ENCODE measurements at places on chromosomes 5 and 9.

DNA sequence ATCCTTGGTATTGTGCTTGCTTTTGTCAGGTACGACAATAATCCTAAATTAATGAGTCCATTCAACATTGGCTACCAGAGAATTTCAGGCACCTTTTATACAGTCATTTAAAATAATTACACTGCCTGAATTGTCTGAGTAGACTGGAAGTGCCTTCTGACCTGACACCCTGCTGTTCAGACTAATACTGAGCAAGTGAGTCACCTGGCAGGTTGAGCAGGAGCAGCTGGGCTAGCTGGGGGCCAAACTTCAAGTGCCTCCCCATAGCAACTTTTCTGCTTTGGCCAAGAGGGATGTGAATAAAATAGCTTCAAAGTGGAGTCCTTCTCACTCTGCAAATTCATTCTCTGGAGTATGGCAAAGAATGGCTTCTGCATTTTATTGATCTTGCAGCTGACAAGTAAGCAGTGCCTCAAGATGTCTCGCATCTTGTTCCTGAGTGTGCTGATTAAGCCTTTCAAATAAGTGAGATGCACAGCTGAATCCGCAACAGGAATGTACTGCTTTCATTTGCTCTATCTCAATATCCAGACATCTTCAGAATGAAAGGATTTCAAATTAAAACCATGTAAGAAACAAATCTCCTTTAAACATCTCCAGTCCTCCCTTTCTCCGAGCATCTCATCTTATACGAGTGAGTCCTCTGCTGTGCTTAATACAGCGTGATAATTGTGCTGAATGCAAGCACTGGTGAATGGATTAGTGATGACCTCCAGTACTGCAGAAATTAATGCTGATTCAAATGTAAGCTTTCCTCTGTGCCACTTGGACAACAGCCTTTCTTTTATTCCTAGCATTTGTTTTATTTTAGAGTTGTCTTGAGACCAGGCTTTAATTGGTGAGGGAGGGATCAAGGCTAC, 271.2 kb downstream of the EDIL3 start:
- DNase-seq = no peak

GRCh38 chr5:38780316-38780715, 65.5 kb upstream of the OSMR start:
- DNase-seq = no peak

- DNase-seq = no peak
These were observed 1.2 kb downstream of the VCAN start for GRCh38 chr5:83472508-83473345.

- DNase-seq = no peak
These were observed 55.1 kb upstream of the TLR4 start for GRCh38 chr9:117649126-117649525.

DNA sequence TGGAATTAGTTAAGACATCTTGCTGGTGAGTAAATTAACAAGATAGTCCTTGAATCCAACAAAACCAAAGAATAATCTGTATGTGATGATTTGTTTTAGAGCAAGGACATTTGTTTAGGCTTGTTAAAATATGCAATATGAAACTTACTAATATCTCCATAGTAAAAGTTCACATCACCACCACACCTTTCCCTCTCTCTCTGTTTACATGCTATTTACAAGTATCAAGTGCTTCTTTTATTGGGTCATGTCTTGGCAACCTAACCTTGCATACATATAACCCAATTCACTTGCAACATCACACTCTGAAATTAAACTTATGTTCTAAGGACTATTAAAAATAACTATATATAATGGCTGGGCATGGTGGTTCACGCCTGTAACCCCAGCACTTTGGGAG, 161.3 kb downstream of the CCDC192 start:
- no peak for DNase-seq

DNA sequence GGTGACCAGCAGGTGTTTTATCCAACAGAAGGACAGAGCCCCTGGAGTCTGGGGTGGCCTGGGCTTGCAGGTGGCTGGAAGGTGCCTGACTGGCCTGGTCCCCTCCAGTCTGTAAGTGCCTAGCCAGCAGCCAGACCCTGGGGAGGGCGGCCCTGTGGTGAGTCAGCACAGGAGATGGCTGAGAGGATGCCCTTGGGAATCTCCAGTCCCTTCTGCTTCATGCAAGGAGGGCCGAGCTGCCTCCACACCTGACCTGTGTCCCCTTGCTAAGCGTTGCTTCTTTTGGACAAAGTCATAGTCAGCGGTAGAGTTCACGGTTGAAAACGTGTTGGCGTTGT, 20.2 kb downstream of the OBP2B start:
- DNase-seq = no peak

- DNase-seq = no peak
These were observed 6.7 kb downstream of the N4BP3 start for GRCh38 chr5:178119915-178120606.

DNA sequence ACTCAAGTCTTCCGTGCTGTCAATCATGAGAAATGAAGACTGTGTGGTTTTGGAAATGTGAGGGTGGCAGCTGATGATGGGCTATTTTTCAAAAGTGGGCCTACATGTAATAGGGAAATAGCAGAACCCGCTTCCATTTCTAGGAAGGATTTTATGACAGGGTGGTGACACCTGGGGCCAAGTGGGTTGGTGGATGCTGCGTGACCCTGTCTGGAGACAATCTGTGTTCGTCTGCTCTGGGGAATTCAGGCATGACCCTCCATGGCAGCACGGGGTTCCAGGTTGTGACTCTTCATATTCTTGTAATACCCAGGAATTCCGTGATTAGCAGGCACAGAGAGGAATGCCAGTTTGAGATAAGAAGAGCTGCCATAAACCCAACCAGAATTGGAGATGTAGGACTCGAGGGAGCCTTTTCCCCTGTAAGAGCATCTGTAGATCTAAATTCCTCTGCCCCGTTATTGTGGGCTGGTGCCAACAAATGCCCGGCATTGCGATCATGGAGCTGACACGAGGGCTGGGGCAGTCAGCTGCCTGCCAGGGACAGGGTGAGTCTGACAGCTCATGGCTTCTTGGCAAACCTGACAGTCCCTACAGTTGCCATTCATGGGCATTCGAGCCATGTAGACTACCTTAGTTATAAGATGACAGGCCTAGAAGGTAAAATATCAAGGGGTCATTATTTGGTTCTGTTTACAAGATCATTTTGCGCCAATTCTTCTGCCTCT, 279.7 kb downstream of the GADD45G start:
- no peak for DNase-seq

DNA sequence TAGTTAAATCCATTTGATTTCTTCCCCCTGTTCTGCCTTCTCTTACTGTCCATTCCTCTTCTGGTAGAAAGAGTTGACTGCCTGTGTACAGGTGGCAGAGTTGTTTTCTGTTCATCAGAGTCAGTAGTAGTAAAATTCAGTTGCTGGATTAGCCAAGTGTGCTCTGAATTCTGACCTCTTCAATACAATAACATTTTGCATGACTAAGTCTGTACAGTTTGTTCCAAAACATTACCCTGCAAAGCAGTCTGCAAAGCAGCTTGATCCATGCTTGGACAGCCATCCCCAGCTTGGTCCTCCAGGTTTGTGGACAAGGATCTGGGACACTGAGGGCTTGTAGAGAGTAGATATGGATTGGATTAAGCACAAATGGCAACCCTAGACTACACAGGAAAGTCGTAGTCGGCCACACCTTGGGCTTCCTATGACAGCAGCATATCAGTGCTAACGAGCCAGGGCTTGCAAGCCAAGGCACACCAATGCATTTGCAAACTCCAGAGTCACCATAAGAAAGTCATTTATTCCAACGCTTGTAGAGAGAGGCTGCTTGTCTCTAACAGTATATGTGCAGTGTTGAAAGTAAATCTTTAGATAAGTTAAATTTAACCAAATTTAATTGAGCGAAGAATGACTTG, 25.2 kb downstream of the IL12B start:
- no peak for DNase-seq

DNA sequence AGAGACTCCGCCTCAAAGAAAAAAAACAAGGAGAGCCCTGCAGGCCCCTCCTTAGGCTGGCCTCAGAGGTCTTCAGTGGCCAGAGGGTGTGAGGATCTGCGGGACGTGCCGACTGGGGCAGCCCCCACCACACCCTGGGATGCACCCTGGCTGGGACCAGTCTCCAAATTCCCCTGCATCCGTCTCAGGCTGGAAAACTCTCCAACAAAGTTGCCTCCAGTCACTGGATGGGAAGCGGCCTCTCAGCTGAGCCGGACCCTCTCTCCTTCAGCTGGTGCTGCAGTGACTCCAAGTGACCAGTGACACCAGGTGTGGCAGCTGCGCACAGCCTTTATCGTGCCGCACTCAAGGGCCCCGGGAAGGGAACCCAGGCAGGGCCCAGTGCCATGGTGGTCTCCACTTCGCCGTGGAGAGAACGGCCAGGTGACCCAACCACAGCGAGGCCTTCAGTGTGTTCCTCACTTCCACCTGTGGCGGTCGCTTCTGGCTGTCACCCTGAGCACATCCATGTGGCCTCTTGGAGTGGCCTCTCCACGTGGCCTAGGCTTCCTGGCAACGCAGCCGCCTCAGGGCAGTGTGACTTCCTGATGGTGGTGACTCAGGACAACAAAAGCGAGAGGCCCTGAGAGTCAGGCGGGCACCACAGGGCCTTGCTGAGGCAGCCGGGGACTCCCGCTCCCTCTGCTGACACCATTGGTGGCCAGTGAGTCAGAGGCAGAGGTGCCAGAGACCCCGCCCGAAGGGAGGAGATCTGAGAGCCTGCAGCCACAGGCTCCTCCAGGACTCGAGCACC, 19.3 kb upstream of the CAMSAP1 start:
- DNase-seq = peak; percentile 49

GRCh38 chr5:136047858-136048257, 19.1 kb downstream of the TGFBI start:
- no peak for DNase-seq

GRCh38 chr5:145467446-145467845, 367.7 kb downstream of the PRELID2 start:
- no peak for DNase-seq

- no peak for DNase-seq
These were observed 55.2 kb downstream of the DROSHA start for GRCh38 chr5:31476738-31477141.

DNA sequence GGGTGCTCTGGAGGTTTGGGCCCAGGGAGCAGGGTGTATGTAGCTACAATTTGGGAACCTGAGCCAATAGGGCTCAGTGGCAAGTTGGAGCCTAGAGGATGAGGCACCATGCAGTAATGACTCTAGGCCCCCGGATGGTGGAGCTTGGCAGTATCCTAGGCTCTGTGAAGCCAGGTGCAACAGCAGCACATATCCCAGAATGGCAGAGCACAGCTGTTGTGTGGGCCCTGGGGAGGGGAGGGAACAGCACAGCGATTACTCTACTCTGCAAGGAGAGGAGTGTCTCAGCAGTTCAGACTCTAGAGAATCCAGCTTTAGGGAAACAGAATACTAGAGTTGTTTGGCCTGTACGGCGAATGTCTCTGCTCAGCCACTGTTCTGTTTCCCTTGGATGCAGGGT, 56.1 kb downstream of the LRRTM2 start:
- no peak for DNase-seq

GRCh38 chr5:76427206-76428140, 24.4 kb downstream of the IQGAP2 start:
- DNase-seq = no peak

- DNase-seq = no peak
These were observed 6.5 kb upstream of the RPS6 start for GRCh38 chr9:19386502-19387044.

GRCh38 chr9:36056896-36057295, 20.2 kb downstream of the RECK start:
- DNase-seq = no peak

DNA sequence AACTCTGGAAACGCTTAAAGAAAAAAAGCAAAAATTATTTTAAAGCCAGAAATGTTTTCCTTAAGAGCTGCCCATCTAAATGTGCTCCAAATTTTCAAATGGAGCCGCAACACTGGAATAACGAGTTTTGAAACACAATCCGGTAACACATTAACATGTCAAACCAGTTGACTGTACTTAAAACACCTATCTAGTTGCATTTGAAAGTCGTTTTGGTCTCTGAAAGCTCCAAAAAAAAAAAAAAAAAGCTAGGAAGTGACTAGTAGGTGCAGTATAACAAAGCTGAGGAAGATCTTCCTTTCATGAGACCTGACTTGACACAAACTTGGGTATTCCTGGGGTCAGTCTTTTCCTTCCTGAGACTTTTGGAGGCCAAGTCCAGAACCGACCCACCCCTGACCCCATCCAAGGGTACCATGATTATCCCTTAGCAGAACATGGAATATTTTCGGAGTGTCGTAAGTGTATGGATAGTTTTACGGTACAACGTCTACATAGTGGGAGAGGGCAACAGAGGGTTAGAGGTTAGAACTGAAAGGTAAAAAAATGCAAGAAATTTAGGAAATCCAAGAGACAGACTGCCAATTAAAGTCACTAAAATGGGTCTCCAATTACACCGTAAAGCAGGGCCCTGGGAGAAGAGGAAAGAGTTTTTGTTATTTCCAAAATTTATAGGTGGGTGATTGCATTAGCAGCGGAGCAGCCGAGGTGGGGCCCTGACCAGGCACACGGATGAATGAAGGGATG, 812 bp downstream of the CETN3 start:
- no peak for DNase-seq

GRCh38 chr9:13437866-13438265, 158.4 kb upstream of the MPDZ start:
- DNase-seq = no peak

DNA sequence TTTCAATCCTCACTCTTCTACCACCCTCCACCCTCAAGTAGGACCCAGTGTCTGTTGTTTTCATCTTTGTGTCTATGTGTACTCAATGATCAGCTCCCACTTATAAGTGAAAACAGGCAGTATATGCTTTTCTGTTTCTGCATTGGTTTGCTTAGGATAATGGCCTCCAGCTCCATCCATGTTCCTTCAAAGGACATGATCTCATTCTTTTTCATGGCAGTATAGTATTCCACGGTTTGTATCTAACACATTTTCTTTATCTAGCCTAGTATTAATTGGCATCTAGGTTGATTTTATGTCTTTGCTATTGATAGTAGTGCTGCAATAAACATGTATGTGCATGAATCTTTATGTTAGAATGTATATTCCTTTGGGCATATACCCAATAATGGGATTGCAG, 259.8 kb upstream of the KIF2A start:
- DNase-seq = no peak

- no peak for DNase-seq
These were observed 216.8 kb upstream of the RPS23 start for GRCh38 chr5:82494942-82495341.

DNA sequence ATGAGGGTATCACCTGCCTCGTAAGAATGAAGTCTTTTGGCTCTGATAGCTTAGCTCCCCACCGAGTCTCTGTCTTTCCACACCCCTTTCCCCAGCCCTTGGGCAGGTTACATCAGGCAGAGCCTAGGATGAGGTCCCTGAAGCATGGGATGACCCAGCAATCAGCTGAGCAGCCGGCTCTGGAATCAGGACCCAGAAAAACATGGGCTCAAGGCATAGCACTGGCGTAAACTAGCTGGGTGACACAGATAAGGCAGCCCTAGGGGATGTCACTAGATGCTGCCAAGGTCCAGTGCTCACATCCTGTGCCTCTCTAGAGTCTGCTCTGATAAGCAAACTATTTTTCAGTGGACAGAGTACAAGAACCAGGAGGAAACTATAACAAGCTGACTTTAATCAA, 26.6 kb downstream of the IDNK start:
- DNase-seq = no peak

- DNase-seq = no peak
These were observed 4.5 kb upstream of the FXN start for GRCh38 chr9:69030851-69031645.
